Mesothelial cell of epicardium (in vitro differentiated cells): ENCODE measurements at places on chromosomes 3 and 15.
A peak's percentile ranks its signal among the peaks of the same experiment; 100 is the strongest.

DNA sequence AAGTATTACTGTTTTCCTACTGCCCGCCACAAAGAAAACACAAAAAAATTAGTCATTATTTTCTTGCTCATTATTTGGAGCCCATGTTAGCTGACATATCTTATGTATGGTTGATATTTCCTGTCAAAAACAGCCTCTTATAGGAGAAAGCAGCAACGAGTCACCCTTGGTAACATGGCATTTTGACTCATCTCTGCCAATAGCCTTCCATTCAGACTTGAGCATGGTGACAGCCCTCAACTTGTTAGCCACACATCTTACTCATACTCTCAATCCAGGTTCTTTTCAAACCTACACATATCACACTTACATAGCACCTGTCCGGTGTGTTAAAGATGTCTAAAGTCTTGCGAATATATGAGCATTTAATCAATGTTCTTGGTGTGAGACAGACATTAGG is 109.4 kb upstream of the SAMMSON start:
- DNase-seq: no peak

DNA sequence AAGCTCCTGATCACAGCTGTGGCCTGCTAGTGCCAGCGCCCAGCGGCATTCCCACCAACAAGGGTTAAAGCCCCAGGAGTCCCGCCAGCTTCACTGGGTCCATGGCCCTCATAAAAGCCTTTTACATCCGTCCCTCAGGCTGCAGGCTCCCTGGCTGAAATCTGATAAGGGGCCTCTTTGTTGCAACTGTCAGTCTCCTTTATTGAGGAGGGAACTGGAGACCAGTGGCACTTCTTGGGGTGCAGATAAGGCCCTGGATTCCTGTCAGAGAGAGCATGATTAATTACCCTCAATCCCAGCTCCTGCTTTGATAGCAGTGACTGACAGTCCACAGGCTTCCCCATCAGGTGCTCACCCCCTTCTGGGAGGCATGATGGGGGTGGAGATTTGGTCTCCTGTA is 30.9 kb upstream of the CLK3 start:
- no peak for DNase-seq

- no peak for DNase-seq
These were observed 35.2 kb downstream of the CMSS1 start for GRCh38 chr3:99852851-99853250.

DNA sequence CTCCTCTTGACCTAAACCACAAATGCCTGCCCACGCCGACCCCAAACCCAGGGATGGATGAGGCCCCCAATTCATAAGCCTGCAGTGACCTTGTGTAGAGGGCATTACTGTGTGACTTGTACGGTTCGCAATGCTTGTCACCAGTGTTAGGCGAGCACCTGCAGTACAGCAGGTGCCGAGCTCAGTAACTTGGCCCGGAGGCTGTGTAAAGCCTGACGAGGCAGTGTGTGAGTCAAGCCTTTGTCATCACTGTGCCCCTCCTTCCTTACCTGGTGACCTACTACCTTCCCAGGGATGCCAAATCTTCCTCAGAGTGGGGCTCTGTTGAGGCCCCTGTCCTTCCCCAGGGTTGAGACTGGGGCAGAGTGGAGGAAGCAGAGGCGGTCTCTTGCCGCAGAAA is 37.2 kb upstream of the TMEM115 start:
- no peak for DNase-seq

- no peak for DNase-seq
These were observed 11.1 kb upstream of the MCF2L2 start for GRCh38 chr3:183439515-183439914.

GRCh38 chr3:176814285-176814684 is 383.0 kb downstream of the TBL1XR1 start:
- peak; percentile 30 for DNase-seq

DNA sequence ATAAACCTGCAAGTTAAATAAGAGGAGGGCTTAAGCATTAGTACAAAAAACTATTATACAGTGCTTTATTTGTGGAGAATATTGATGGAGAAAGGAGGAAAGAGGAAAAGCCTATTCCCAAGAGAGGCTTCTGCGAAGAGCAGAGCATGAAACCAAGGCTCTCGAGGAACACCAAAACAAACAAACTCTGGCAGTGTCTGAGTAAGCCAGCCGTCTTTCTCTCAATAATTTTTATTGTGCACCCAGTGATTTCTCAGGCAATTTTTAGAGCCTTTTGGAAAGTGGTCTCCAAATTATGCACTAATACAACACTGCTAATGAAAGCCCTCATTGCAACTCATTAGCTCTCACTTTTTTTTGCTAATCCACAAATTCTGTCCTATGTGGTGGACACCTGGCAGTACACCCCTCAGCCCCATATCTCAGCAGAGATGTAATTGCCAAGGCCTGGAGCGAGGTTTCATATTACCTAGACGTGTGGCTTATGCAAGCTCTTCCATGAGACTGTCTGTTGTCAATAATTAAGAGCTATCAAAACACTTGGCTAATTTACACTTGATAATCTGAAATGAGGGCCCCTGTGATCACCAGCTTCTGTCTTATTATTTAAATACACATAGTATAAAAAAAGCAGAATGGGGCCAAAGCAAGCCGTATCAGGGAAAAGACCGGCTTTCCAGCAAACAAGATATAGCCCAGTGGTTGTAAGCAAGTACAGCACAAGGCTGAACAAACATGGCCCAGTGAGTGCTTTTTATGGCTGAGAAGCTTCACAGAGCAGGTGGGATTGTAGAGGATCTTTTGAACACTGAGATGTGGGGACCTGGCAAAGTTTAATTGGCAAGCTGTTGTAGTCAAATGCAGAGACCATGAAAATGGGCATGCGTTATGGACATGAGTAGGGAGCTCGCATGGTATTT is 216.9 kb downstream of the ROBO2 start:
- DNase-seq: no peak

DNA sequence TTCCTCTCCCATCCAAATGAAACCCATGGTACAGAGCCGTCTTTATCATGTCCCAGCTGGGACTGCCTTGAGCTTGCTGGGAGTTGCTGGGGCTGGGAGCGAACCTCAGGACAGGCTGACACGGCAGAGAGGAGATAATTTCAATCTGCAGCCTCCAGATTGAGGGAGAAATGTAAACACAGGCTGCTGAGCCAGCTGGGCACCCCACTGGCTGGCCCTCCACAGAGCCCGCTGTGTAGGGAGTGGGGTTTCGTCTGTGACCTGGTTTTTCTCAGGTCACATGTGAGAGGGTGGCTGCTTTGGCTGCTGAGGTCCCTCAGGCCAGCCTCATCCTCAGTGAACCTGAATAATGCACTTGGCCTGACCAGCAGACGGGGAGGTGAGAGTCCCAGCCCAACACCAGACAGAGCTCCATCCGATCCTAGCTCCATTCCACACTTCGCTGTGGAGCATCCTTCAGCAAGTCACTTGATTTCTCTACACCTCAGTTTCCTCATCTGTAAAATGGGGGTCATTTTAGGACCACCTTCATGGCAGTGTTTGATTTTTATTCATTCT is 121.6 kb upstream of the MRPS22 start:
- no peak for DNase-seq

GRCh38 chr15:101308604-101309435 is 13.8 kb upstream of the SNRPA1 start:
- DNase-seq: no peak

- DNase-seq: no peak
These were observed 39.6 kb downstream of the TGM4 start for GRCh38 chr3:44913868-44914468.
